Islet precursor cell (in vitro differentiated cells): ENCODE measurements at places on chromosomes 3 and 15.

GRCh38 chr15:67372986-67373675, 118.5 kb downstream of the IQCH start:
- no peak for DNase-seq

DNA sequence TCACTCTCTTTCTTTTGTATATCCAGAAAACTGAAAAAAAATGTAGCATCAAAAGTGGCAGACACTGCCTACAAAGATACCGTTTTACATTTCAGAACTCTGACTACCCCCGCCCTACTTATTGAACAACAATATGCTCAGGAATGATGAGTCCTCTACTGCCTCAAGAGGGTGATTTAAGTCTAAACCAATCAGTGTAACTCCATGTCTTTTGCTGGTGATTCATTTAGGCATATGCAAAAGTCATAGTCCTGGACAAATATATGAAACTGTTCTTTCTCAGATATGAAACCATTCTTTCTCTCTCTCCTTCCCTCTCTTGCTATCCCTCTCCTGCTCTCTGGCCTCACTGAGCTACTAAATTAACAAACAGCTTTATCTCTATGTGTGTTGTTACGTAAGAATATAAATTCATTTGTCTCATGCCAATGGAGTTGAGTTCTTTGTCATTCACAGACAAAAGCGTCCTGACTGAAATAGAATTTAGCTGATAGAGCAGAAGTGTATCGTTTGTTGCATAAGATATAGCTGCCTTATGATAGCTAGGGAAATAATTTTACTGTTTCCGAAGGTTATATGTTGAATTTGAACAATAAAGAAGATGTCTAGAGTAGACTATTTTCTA, 133.7 kb upstream of the OSTN start:
- no peak for DNase-seq

DNA sequence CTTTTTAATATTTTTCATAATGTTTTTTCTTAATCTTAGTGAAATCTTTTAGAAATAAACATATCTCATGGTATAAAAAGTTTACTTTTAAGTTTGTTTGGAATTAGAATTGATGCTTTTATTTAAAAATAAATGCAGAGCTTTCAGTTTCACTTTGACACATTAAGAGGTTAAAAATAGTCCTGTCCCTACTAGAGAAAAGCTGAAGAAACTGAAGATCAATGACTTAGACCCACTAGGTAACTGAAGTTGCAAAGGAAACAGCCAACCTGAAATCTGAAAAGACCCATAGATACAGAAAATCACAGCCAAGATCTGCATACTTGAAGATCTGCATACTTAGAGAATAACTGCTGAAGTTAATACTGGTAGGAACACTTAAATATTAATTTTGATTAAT, 237.6 kb downstream of the RAP2B start:
- no peak for DNase-seq

- no peak for DNase-seq
Measured at GRCh38 chr15:94411846-94412245, 180.5 kb downstream of the MCTP2 start.

GRCh38 chr3:119322835-119323722, 28.9 kb downstream of the ARHGAP31 start:
- peak; percentile 96 for DNase-seq

- DNase-seq = no peak
Measured at GRCh38 chr3:188217726-188218125, 63.8 kb downstream of the LPP start.

DNA sequence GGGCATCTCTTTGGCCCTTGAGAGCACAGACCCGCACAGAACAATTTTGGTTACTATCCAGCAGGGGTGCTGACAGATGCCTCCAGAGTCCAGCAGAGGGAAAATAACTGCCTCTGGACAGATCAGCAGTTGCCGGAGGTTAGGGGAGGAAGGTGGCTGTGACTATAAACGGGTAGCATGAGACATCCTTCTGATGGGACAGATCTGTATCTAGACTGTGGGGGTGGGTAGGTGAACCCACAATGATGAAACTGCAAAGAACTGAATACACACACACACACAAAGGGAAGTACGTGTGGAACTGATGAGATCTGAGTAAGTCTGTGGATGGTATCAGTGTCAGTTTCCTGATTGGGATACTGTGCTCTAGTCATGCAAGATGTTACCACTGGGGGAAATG, 21.2 kb downstream of the ADAMTS7 start:
- no peak for DNase-seq

- no peak for DNase-seq
Measured at GRCh38 chr3:65871305-65872141, 167.2 kb downstream of the MAGI1 start.

DNA sequence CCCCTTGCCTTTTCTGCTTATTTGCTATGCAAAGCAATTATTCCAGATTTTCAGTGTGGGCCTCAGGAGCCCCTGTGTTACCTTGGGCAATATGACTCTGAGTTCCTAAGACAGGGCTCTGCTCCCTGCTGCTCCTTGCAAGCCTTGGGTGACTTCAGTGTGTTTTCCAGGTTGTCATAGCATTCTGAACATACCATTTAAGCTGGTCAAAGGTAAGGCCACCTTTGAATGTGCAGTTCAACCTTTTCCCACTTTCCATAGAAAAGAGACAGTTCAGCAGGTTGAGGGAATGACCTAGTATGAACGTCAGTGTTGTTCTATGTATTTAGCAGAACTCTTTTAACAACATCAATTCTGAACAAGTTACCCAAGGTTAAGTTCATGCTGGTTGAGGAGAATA, 302.2 kb downstream of the PTPRG start:
- DNase-seq = no peak

GRCh38 chr3:132256989-132257388, 60.2 kb upstream of the ACP3 start:
- peak; percentile 74 for DNase-seq

DNA sequence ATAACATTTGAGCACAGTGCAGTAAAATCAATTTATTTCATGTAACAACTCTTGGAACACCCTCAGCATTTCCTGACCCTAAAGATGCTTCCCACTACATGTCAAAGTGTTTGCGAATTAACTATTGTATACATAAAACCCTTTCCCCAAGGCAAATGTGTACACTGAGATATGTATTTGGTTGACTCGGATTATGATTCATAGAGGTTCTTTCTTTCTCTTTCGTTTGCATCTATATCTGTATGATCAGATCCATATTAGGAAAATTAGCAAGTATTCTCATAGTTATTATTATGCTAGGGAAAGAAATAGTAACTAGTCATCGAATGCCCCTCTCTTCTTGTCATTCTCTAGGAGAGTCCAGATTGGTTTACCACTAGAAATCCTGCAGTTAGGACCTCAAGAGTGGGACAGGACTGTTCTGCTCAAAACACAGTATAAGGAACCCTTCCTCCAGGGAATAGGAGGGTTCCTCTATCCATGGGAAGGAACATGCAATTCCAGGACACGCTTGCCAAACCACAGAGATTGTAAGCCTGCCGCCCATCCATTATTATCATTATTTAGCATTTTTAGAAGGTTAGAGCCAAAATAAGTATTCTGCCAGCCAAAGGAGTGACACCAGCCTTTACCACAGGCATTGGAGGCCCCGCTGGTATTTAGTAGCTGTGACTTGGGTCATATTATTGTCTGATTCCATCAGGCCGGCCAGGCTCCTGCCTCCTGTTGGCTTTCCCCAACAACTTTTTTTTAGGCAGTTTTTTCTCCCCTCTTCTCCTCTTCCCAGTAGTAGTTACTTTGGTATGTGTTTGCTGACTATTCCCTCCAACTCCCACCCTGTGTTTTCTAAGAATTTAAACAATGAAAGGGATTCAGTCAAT, 100.7 kb downstream of the GALK2 start:
- no peak for DNase-seq

GRCh38 chr3:190811775-190812480, 50.6 kb downstream of the GMNC start:
- peak; percentile 79 for DNase-seq

- no peak for DNase-seq
Measured at GRCh38 chr15:52523647-52524046, 5.0 kb downstream of the MYO5A start.
